Neural crest cell (in vitro differentiated cells): ENCODE measurements at places on chromosomes 5 and 9. TPM values are rescaled to one million over a fixed set of nuclear protein-coding genes. Genes with fewer than 3 reads are reported as not detected.

The COL5A1 gene
- total RNA-seq: 18.6 and 19.4 TPM in 2 replicates

The LRRC14B gene
- total RNA-seq: not detected in 2 replicates

The NCS1 gene
- 60.1 and 67.8 TPM in 2 replicates for total RNA-seq

The UQCRQ gene
- total RNA-seq: 274 and 293 TPM in 2 replicates

The HTR1A gene
- total RNA-seq: not detected in 2 replicates

The PHYHD1 gene
- total RNA-seq: 3.9 and 5.0 TPM in 2 replicates

The BTNL8 gene
- not detected in 2 replicates for total RNA-seq

The SH3TC2 gene
- 8.5 and 9.3 TPM in 2 replicates for total RNA-seq

The MYMK gene
- total RNA-seq: not detected in 2 replicates

The CATSPER3 gene
- 0.36 and 0.54 TPM in 2 replicates for total RNA-seq

The ST8SIA4 gene
- total RNA-seq: 3.6 and 5.9 TPM in 2 replicates

DNA sequence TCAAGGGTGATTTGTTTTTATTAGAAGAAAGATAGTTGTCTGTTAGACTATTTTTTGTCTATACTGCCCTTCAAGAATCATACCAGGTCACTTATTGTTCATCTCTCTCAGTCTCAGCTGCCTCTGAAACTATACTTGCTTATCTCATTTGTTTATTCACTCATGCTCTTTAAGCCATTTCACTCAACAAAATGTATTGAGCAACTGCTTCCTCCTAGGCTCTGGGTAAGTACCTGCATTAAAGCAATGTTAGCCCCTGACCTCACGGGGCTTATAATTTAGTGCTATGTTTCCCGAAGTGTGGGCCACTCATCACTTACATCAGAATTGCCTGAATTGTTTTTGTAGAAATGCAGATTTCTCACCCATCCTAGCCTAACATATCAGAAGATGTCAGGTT, 100.9 kb downstream of the DPYSL3 start:
- DNase-seq: no peak

DNA sequence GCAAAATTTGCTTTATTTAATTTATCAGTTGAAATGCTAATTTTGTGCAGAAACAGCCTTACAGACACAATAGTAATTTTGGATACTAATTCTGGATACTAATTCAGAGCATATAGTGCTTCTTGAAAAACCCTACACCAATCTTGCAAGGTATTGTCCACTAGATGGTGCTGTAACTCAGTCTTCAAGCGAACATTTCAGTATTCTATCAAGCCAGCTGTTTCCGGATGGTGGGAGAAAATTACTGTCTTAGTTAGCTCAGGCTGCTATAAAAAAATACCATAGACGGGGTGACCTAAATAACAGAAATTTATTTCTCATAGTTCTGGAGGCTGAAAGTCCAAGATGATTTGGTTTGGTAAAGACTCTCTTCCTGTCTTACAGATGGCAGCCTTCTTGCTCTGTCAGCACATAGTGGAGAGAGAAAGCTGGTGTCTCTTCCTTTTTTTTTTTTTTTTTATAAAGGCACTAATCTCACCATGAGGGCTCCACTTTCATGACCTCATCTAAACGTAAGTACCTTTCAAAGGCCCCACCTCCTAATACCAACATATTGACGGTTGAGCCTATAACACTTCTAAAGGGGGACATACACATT, 1306.5 kb upstream of the CDH9 start:
- no peak for DNase-seq

DNA sequence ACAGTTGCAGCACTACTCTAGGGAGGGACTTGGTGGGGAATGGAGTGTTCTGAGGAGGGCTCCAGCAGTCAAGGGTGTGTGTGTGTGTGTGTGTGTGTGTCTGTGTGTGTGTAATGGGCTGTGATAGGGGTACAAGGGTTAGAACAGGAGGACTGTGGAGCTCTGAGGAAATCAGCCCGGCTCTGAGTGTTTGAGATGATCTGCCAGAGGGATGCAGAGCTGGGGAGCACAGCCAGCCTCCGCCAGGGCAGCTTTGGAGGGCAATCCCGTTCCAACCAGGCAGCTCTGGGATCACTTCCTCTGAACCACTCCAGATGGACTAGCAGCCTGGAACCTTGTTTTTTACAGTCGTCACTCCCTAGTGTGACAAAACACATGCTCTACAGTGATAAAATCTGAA, 3.0 kb upstream of the SLC6A7 start:
- no peak for DNase-seq

- DNase-seq: no peak
These were observed 437.7 kb upstream of the MEF2C start for GRCh38 chr5:89320421-89321277.

GRCh38 chr5:146213210-146213826, 9.9 kb downstream of the RBM27 start:
- DNase-seq: no peak

GRCh38 chr5:120769312-120769872, 305.3 kb downstream of the PRR16 start:
- no peak for DNase-seq

DNA sequence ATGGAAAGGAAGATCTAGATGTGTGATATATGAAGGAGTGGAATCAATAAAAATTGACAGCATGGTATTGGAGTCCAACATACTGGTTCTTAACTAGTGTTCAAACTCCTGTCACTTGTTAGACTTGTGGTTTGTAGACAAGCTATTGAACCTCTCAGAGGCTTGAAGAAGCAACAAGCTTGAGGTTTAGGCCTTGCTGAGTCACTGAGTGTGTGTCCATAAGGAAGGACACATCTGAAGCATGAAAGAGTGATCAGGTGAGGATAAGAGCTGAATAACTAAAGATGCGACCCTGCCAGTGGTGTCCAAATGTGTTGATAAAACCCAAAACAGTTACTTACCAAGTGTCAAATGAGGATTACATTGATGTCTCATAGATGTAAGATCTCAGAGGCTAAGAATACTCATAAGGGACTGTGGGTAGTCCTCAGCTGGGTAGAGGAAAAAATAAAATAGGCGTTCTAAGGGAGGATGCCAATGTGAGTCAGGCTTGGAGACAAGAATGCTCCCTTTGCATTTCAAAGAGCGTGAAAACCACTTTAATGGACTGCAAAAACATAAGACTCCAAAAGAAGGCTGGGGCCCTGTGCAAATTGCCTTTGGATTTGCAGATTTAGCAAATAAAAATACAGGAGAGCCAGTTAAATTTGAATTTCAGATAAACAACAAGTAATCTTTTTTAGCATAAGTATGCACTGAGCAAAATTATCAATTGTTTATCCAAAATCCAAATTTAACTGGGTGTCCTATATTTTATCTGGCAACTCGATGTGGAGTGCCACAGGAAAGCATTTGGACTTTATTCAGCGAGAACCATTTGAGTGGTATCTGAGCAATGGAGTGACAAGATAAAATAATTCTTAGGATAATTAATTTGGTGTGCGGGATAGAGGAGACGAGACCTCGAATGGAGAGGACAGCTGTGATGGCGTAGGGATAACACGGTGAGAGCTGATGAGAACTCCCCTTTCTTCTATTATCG, 757.3 kb upstream of the WWC1 start:
- no peak for DNase-seq

- no peak for DNase-seq
These were observed 182.4 kb upstream of the OTULINL start for GRCh38 chr5:14399054-14399692.

GRCh38 chr5:67639976-67640375, 443.4 kb upstream of the CD180 start:
- no peak for DNase-seq

DNA sequence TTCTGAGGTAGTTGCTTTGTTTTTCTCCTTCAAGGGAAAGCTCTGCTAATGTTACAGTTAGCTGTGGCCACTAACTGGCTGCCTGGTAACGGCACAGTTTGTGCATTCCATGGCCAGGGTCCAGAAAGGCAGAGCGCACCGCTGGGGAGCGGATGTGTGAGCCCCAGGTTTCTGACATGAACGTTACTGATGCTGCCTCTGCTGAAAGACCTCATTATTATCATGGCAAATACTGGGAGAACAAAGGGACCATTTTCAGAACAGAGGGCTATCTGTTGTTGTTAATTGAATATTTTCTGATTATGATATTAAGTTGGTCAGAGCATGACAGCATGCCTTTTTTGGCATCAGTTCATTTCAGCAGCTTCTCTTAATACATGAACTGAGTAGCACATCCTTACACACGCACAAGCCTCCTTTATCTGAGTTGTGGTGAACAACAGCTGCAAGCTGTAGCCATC, 134.1 kb downstream of the NUDT12 start:
- no peak for DNase-seq

- no peak for DNase-seq
These were observed 311.7 kb downstream of the TRIM36 start for GRCh38 chr5:114857941-114858551.

- DNase-seq: no peak
These were observed 64.0 kb upstream of the FOXE1 start for GRCh38 chr9:97788763-97789663.

GRCh38 chr5:171798418-171798817, 12.8 kb downstream of the SMIM23 start:
- DNase-seq: no peak

- no peak for DNase-seq
These were observed 24.7 kb downstream of the PSIP1 start for GRCh38 chr9:15485836-15486666.

- no peak for DNase-seq
These were observed 5.6 kb downstream of the TBC1D9B start for GRCh38 chr5:179901915-179902762.

DNA sequence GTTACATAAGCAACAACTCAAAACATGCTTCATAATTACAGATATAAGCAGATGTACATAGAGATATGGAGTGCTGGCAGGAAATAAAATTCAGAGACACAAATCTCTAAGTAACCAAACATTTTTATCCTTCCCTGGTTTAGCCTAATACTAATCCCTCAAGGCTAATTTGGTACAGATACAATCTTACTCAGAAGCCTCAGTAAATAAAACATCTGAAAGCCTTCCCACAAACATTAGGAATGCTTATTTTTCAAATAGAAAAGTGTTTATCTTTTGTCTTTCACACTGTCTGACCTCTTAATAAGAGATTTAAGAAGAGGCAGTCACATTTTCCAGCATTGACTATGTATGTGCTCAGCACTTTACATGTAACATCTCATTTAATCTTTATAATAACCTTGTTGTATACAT, 399.4 kb downstream of the ARRDC3 start:
- DNase-seq: no peak

DNA sequence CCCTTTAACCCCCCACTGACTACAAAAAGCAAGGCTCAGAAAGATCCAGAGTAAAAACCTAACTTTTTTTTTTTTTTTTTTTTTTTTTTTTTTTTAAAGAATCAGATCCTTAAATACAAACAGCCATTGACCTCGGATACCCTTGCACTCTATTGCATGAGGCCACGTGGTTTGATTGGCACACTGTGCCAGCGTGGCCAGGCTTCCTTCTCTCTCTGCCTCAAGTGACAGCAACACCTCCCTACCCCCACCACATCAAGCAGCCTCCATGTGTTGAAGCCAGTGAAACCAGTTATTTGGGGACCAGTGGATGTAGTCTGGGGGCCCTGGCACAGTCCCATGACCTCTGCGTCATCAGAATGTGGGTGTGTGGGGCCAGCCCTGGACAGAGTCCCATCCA, 71.4 kb downstream of the OTULIN start:
- DNase-seq: no peak
